ENCODE measurements at places on chromosomes 3 and 15.

DNA sequence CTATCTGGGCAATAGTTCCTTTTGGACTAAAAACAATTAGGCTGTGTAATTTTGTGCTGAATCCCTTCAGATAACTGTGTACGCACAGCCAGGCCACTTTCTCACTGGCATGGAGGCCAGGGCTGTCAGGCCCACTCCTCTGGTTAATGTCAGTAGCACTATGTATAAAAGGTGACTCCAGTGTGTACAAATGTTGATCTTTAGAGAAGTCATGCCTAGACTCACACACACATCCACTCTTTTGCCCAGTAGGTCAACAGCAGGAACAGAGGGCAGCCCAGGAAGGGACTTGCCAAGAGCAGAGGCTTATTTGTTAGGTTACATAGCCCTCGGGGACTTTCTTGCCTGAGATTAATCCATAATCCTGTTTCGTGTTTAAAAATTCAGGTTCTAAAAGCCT is 416.6 kb upstream of the WNT5A start:
- no peak for DNase-seq

- DNase-seq = no peak
These were observed 249.4 kb upstream of the PDZRN3 start for GRCh38 chr3:73874161-73874560.

GRCh38 chr3:130950124-130950523 is 56.2 kb downstream of the ATP2C1 start:
- no peak for DNase-seq

DNA sequence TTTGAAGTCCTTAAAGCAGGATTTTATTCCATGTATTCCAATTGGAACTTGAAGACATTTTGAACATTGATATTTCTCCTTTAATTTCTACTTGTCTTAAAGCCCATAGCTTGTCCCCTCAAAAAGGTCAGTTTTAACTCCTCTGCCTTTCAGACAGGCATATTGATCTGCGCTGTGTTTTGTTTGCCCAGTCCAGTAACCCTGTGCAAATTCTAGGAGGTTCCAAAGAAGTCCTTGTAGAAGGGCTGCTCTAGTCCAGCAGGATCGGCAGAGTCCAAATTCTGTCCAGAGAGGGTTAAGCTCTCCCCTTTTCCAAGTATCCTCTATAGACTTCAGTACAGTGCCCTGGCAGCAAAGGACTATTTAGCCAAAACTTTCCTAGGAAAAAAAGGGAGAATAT is 105.6 kb upstream of the MANF start:
- DNase-seq = no peak

DNA sequence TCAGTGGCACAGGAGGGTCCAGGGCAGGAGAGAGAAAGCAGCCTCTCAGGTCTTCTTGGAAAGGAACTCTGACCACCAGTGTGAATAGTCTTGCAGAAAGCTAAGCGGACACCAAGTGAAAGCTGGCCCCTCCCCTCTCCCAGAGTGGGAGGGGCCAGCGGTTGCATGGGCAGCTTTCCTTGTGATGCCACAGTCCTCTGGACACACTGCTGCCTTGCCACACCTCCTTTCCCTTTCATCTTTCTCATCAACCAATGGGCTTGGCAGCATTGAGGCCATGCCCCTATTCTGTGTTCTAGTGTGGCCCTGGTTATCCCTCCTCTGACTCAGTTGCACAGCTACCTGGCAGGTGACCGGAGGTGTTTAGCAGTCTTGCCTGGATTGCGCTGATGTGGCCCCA is 49.7 kb upstream of the GOLGA6B start:
- no peak for DNase-seq

GRCh38 chr3:127459891-127460290 is 130.6 kb downstream of the TPRA1 start:
- DNase-seq = no peak

GRCh38 chr3:189204167-189204866 is 32.5 kb downstream of the TPRG1 start:
- DNase-seq = peak; percentile 36

DNA sequence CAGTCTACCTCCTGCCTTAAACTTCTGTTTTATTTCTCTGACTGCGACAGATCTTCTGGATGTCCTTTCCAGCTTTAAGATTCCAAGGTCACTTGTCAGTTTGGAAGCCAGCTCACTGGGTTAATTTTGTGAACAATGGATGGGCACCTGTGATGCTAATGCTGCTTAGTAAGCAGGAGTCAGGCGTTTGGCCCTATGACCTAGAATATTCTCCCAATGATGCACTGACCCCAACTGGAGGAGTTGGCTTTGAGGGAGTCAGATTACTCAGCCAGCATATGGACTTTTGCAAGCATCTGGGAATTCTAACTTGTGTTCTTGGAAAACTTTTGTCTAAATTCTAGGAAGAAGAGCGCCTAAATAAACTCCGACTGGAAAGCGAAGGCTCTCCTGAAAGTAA is 28.1 kb downstream of the HACD3 start:
- no peak for DNase-seq

- peak; percentile 24 for DNase-seq
These were observed 31.3 kb downstream of the DNASE1L3 start for GRCh38 chr3:58179235-58180098.

DNA sequence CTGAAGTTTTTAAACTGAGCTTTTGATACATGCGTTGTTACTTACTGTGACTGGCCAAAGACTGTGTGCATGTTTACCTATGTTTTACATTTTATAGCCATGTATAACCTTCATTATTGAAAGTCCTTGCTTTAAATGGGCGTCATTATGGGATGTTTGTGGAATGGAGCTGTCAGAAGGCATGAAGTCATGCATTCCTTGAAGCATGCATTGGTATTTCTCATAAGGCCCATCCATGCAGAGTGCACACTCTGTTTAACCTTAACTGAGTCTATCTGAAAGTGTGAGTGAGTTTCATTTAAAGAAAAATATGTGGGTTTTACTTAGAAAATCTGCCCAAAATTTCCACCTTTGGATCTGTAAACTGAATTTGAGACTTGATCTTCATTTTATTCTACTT is 51.1 kb downstream of the PSMD6 start:
- no peak for DNase-seq

- no peak for DNase-seq
These were observed 11.5 kb upstream of the BUB1B start for GRCh38 chr15:40149339-40149738.

DNA sequence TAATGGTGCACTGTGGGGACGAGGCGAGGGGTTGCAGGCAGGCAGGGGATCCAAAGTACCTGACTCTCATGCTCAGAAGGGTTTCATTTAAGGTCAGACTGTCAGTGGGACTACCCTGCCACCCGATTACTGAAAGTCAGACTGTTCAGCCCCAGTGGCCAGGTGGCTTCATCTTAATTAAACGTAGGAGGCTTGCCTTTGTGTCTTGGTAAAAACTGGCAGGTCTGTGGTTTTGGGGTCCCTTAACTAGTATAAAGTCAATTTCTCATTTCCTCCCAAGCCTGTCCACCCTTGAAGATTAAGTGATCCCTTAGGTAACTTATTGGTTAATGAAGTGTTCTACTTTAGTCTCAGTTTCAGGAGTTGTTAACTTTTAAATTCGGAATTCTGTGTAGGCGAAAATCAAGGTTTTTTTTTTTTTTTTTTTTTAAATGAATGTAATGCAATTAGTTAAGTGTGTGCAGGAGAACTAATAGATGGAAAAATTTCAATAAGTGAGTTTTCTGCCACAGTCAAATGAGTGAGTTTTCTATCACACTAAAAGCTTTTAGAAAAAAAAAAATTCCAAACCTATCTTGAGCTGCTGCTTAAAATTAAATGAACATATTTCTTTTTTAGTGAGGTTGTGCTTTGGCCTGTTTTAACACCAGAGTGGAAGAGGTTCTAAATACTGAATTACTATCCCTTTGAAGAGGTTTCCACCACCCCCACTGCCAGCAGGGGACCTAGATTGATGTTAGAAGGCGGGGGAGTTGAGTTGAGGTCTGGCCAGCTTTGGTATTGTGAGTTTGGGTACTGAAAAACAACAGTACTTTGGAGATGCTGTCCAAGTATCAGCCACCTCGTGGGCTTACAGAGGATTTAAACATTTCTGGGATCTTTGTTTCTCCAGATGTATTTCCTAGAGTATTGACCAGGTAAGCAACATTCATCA is 15.2 kb downstream of the ITPR1 start:
- DNase-seq = no peak

DNA sequence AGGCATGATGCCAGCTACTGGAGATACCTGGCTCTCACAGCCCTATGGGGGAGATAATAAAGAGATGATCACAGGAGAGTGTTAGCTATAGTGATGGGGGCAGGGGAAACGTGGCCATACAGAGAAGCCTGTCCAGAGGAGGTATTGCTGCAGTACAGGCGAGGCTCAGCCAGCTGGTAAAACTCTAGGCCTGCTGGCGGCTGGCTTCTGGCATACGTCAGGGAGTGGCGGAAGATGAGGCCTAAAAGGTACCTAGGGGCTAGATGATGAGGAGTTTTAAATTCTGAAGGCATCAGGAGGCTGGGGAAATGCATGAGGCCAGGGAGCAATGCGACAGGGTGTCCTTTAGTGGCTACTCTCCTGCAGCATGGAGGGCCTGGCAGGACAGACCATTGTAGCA is 110.7 kb downstream of the EEFSEC start:
- no peak for DNase-seq

GRCh38 chr3:77885381-77885780 is 845.5 kb downstream of the ROBO2 start:
- no peak for DNase-seq

- DNase-seq = peak; percentile 34
These were observed 471.8 kb downstream of the MFSD1 start for GRCh38 chr3:159273608-159274007.

- peak; percentile 79 for DNase-seq
These were observed 157.3 kb upstream of the SMAD3 start for GRCh38 chr15:66907826-66908743.

GRCh38 chr3:38479431-38480092 is 16.6 kb upstream of the EXOG start:
- DNase-seq = peak; percentile 63

GRCh38 chr3:99013777-99014315 is 112.4 kb upstream of the DCBLD2 start:
- DNase-seq = no peak

GRCh38 chr3:172104471-172105072 is 65.2 kb downstream of the FNDC3B start:
- DNase-seq = no peak

DNA sequence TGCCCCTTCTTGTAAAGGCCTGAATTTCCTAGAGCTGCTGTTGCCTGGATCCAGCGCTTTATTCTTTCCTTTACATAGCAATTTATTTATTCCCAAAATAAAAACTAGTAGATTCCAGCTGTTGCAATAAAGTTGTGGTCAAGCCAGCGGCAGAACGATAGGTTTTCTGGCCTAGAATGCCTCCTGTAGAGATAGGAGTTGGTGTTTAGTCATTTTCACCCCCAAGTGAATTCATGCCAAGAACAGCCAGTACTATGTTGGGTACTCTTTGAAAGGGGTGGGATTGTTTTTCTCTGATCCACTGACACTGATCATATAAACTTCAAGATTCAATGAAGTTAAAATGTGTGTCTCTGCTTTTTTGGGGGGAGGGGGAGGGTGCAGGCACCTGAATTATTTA is 69.7 kb downstream of the KLHL25 start:
- DNase-seq = no peak

- DNase-seq = no peak
These were observed 19.0 kb downstream of the AGTR1 start for GRCh38 chr3:148716657-148717056.
